NCI-H2227 treated with DMSO at 0.1 percent for 48 hours (cell line): ENCODE measurements at places on chromosomes 11 and 22.

DNA sequence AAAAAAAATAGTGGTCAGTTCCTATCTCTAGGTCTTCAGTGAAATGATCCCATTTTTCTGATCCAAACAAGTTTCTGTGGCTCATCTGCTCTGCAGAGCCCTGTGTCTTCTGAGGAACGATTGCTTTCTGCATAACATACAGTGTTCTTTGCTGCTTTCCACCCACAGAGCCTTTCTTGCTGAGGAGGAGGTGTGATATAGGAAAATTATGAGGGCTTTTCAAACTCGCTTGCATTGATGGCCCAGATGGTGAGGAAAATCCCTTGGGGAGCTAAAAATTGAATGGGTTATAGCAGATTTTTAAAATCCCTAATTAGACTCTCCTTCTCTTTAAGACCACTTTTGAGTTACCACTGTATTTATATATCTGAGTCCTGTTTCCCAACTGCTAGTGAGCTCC lies 31.3 kb downstream of the JAM3 start:
- no peak for DNase-seq

GRCh38 chr22:48422900-48423480 lies 1404.7 kb downstream of the BRD1 start:
- no peak for DNase-seq

DNA sequence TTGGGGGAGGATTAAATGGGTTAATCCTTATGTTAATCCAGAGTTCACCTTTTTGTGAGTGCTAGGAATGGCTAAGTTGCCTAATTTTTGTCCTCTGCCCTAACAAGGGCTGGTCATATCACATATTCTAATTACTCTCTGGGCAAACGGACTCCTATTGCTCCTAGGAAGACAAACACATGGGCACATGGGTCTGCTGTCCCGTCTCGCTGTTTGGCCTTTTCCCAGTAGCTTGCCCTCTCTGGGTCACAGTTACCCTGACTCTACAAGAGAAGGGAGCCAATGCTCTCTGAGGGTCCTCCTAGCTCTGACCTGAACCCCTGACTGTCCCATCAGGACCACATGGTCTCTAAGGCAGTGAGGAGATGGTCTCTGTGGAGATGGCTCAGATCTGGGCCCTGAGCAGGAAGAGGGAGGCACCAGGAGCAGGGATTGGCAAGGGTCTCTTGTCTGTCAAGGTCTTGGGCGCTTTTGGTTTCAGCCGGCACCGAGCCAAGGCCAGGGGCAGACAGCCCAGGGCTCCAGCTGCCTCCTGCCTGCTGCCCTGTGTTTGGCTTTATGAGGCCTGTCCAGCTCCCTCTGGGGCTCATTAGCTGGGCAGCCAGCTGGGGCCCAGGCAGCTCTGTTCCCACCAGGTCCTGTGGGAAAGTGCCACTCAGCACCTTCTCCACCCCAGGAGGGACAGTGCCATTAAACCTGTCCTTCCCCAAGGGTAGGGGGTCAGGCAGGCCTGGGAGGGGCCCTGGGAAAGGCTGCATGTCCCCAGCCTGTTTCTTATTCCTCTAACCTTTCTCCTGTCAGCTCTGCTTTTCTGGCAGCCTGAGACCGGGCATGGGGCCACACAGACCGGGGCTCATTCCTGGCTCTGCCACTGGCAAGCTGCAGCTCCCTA lies 559.9 kb downstream of the MN1 start:
- no peak for DNase-seq

GRCh38 chr22:48640890-48641841 lies 1186.5 kb downstream of the BRD1 start:
- DNase-seq: no peak

GRCh38 chr11:114348200-114349191 lies 51.8 kb downstream of the C11orf71 start:
- DNase-seq: no peak

GRCh38 chr11:64751580-64751979 lies 7.6 kb upstream of the RASGRP2 start:
- DNase-seq: no peak
